ENCODE measurements at places on chromosomes 4 and X.

DNA sequence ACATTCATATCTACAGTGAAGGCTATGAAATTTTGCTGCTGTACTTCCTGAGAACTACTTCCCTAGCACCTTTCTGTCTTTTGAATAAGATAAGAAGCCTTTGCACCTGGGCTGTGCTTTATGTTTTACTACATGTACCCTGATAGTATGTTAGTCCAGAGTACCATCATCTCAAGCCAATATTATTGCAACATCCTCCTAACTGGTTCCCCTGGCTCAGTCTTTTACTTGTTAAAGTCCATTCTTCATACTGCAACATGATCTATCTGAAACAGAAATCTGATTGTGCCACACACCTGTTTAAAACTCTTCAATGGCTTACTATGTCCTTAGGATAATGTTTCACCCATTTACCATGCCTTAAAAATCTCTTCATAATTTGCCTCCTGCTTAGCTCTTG is 102.3 kb downstream of the AGTR2 start:
- DNase-seq: no peak

GRCh38 chrX:123475068-123475724 is 257.7 kb downstream of the THOC2 start:
- DNase-seq: no peak

DNA sequence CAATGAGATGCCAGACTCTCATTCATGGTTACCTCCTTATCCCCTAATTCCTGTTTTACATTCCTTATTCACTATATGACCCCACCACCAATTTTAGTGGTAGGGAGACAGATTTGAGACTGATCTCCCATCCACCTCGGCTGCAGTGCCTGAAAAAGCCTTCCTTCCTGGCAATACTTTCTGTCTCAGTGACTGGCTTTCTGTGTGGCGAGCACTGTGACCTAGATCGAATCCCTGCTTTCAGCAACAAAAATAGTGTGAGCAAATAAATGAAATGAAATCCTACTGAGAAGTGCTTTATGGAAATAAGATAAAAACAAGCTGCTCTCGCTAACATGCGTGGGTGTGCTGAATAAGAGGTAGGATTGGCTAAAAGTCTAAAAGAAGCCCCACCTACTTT is 165.3 kb downstream of the GPM6A start:
- no peak for DNase-seq

GRCh38 chrX:109654516-109655109 is 29.6 kb upstream of the KCNE5 start:
- no peak for DNase-seq

Data from COR-L47 (cell line).